ENCODE measurements at places on chromosomes 4 and X. TPM values are rescaled to one million over a fixed set of nuclear protein-coding genes. Genes with fewer than 3 reads are reported as not detected.

SLC10A3 gene
- 14.3 TPM for total RNA-seq

FMR1NB gene
- not detected for total RNA-seq

GRCh38 chr4:186144198-186144945, 39.9 kb downstream of the FAM149A start:
- DNase-seq = no peak

GRCh38 chr4:134551348-134551747, 349.8 kb upstream of the PABPC4L start:
- no peak for DNase-seq

GRCh38 chr4:109009909-109010308, 247.1 kb upstream of the ETNPPL start:
- no peak for DNase-seq

All from pulmonary artery endothelial cell (primary cell).